Lower lobe of right lung (tissue), 2 donors: ENCODE measurements at places on chromosomes 2 and 18.

- DNase-seq: no peak
- H3K4me1 ChIP-seq: peaks cover 27% of the 10 kb centered on the region
- no peak overlapping the region for H3K27ac ChIP-seq
- no peaks in the 10 kb centered on the region for H3K27me3 ChIP-seq
- H3K4me3 ChIP-seq: no peak overlapping the region
These were observed 148.8 kb downstream of the ANKRD44 start for GRCh38 chr2:197161774-197162173.

GRCh38 chr2:28234807-28235206, 157.9 kb upstream of the FOSL2 start:
- H3K4me3 ChIP-seq: no peak overlapping the region
- no peak for DNase-seq
- no peak overlapping the region for H3K27ac ChIP-seq

GRCh38 chr18:22674272-22674671, 256.6 kb upstream of the CTAGE1 start:
- no peak overlapping the region for H3K27ac ChIP-seq
- H3K4me3 ChIP-seq: no peak overlapping the region
- no peaks in the 10 kb centered on the region for H3K36me3 ChIP-seq
- DNase-seq: no peak

DNA sequence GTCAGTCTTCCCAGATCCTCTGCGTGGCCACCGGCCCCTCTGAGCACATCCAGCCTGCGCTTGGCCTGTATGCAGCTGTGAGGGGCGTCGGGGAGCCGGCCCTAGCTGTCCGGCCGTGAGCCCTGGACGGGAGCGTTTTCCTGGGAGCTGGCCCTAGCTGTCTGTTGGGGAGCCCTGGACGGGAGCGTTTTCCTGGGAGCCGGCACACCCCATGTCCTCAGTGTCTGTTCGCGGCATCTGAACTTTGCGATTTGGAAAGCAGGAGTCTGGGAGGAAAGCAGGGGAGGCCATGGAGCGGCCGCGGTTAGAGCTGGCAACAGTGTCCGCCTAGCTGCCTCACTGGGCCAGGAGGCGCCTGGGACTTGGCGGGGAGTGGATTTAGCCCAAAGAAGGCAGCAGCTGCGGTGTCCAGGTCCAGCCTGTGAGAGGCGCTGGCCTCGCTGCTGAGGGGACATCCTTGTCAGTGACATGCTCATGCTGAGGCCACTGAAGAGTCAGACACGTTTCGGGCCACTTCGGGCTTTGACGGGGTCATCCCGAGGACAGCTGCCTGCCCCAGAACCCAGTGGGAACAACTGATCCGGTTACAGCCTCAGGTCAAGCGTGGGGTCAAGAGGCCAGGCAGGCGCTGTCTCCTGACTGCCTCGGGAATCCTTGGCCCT, 75.8 kb downstream of the KCNG2 start:
- no peak overlapping the region for H3K4me3 ChIP-seq
- DNase-seq: no peak
- H3K36me3 ChIP-seq: no peaks in the 10 kb centered on the region
- H3K27ac ChIP-seq: no peak overlapping the region
- peaks cover 12% of the 10 kb centered on the region for H3K27me3 ChIP-seq
- H3K4me1 ChIP-seq: no peaks in the 10 kb centered on the region

DNA sequence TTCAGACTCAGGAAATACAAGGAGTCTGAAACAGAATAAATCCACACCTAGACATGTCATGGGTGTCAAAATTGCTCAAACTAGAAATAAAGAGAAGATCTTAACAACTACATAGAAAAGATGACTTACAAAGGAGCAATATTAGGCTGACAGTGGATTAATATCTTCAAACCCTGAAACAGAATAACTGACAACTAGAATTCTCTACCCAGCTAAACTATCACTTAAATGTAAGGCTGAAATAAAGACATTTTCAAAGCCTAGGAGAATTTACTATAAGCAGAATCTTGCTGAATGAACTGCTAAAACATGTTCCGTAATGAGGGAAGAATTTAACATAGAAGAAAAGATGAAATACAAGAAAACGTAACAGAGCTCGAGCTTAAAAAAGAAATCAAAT, 168.1 kb downstream of the EHBP1 start:
- H3K4me1 ChIP-seq: no peaks in the 10 kb centered on the region
- no peaks in the 10 kb centered on the region for H3K27me3 ChIP-seq
- no peak overlapping the region for H3K4me3 ChIP-seq
- DNase-seq: no peak
- peaks cover 29% of the 10 kb centered on the region for H3K36me3 ChIP-seq

GRCh38 chr2:73776381-73776780, 3.5 kb downstream of the DUSP11 start:
- peaks cover 33% of the 10 kb centered on the region for H3K4me1 ChIP-seq
- peaks cover 4% of the 10 kb centered on the region for H3K27me3 ChIP-seq
- H3K4me3 ChIP-seq: no peak overlapping the region
- DNase-seq: no peak
- H3K27ac ChIP-seq: no peak overlapping the region

- H3K27ac ChIP-seq: no peak overlapping the region
- no peaks in the 10 kb centered on the region for H3K36me3 ChIP-seq
- H3K27me3 ChIP-seq: no peaks in the 10 kb centered on the region
These were observed 186.2 kb downstream of the SNTG2 start for GRCh38 chr2:1136846-1137245.

DNA sequence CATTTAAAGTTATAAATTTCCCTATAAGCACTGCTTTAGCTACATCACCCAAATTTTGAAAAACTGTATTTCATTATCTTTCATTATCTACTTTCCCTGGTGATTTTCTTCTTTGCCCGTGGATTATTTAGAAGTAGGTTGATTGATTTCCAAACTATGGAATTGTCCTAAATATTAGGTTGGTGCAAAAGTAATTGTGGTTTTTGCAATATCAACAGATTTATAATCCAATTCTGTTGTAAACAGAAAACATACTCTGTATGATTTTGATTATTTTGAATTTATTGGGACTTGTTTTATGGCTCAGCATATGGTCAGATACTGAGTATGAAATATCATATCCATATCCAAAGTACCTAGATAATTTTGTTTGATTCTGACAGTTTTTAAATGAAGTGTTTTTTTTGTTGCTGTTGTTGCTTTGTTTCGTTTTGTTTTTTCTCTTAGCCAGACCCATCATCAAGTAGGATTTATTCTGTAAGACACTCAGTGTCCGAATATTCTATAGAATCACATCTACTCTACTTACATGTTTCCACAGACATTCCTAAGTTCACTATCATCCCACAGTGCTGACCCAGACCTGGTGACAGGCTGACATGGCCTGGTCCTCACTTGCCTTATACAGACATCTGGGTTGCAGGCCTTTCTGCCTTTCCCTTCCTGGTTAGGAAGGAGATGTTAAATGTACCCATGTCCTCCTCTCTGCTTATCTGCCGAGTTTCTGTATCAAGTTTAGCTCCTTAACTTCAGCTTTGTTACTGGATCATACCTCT, 2.1 kb upstream of the TRABD2A start:
- peaks cover 30% of the 10 kb centered on the region for H3K4me1 ChIP-seq
- H3K27me3 ChIP-seq: peaks cover 18% of the 10 kb centered on the region
- H3K36me3 ChIP-seq: no peaks in the 10 kb centered on the region
- no peak overlapping the region for H3K27ac ChIP-seq
- H3K4me3 ChIP-seq: no peak overlapping the region
- no peak for DNase-seq

DNA sequence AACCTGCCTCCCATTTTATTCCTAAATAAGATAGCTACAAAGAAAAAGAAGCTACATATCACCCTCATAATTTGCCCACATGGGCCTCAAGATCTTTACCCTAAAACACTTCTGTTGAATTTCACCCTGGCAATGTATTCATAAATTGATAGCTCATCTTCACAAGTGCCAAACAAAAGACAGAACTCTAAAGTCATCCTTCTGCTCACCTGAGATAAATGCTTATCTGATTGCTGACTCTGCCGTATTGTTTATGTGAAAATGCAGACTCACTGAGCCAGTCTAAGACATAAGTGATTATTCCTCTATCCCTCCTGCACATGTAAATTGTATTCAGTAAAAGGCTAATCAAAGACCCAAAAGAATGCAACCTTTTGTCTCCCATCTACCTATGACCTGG, 2.0 kb downstream of the RDH14 start:
- no peak overlapping the region for H3K4me3 ChIP-seq
- DNase-seq: no peak
- H3K36me3 ChIP-seq: peaks cover 9% of the 10 kb centered on the region
- H3K27me3 ChIP-seq: no peaks in the 10 kb centered on the region

GRCh38 chr2:11161747-11162146, 6.5 kb downstream of the SLC66A3 start:
- H3K36me3 ChIP-seq: peaks cover 12% of the 10 kb centered on the region
- no peaks in the 10 kb centered on the region for H3K27me3 ChIP-seq
- no peak overlapping the region for H3K27ac ChIP-seq

DNA sequence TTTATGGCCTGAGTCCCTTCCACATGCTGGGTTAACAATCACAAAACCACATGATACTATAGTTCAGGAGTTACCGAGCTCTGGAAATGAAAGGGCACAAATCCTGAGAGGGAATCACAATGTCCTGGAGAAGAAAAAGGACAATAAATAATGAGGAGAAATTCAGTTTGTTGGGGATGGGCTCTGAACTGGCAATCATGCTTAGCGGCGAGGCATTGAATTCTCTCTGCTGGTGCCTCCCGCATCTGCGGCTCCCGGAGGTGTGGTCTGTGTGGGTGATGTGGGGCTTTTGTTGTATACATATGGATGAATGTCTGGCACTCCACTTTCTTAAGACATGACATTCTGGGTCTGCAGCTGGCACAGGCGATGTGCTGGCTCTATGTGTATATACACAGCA, 46.1 kb downstream of the NRP2 start:
- H3K36me3 ChIP-seq: peaks cover 66% of the 10 kb centered on the region
- H3K27me3 ChIP-seq: no peaks in the 10 kb centered on the region
- H3K27ac ChIP-seq: no peak overlapping the region
- no peak for DNase-seq
- H3K4me1 ChIP-seq: no peaks in the 10 kb centered on the region
- H3K4me3 ChIP-seq: no peak overlapping the region

GRCh38 chr18:35473562-35473961, 24.2 kb downstream of the INO80C start:
- DNase-seq: no peak
- no peaks in the 10 kb centered on the region for H3K36me3 ChIP-seq
- no peaks in the 10 kb centered on the region for H3K27me3 ChIP-seq
- H3K27ac ChIP-seq: no peak overlapping the region
- H3K4me1 ChIP-seq: peaks cover 11% of the 10 kb centered on the region
- H3K4me3 ChIP-seq: no peak overlapping the region

- no peak for DNase-seq
- peak overlapping the region; percentile 67 for H3K27ac ChIP-seq
- H3K4me3 ChIP-seq: no peak overlapping the region
These were observed 138.9 kb downstream of the PXDN start for GRCh38 chr2:1605102-1606045.

DNA sequence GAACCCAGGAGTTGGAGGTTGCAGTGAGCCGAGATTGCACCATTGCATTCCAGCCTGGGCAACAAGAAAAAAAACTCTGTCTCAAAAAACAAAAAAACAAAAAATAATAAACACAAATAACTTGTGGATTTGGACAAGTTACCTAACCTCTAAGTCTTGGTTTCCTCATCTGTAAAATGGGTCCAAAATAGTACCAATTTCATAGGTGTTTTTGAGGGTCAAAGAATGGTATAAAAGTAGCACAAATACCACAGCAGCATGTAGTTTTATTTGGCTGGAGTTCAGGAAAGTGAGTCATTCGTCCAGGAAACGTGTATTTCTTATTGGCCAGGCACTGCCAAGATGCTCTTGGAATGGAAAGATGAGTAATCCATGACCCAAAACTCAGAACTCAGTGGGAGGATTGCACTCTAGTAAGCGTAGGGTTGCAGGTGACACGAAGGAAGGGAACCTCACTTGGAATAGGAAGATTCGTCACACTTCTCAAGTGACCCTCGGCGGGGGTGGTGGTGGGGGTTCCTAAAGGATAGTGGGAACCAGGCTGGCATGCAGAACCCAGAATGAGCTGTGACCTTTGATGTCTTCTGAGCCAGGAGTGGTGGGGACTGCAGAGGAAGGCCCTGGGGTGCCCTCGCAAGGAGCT, 24.4 kb downstream of the GRHL1 start:
- peaks cover 36% of the 10 kb centered on the region for H3K4me1 ChIP-seq
- no peaks in the 10 kb centered on the region for H3K36me3 ChIP-seq
- H3K27me3 ChIP-seq: no peaks in the 10 kb centered on the region
- no peak for DNase-seq

DNA sequence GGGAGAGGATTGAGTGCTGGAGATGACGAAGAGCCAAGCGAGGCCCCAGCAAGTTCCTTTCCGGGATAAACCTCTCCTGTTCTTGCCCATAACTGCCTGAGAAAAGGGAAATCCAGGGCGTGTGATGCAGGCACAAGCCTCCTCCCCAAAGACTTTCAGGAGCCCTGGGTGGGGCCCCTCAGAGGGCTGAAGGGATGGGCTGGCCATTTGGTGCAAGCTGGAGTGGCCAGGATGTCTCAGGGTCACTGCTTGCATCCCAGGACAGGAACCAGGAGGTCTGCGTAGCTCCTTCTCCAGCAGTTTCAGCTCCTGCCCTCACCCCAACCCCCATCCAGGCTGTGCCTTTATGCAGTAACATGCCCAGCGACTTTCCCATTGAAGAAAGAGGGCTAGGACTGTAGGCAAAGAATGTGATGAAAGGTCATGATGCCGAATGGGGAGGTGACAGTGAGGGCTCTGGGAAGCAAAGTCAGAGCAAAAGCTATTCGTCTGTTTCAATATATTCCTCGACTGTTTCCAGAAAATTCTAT, 80.2 kb downstream of the PXDN start:
- H3K4me3 ChIP-seq: no peak overlapping the region
- no peaks in the 10 kb centered on the region for H3K4me1 ChIP-seq
- no peak overlapping the region for H3K27ac ChIP-seq
- DNase-seq: no peak
- H3K27me3 ChIP-seq: no peaks in the 10 kb centered on the region

GRCh38 chr2:25672494-25673299, 680 bp downstream of the DTNB start:
- no peaks in the 10 kb centered on the region for H3K36me3 ChIP-seq
- no peaks in the 10 kb centered on the region for H3K27me3 ChIP-seq
- peak overlapping the region; percentile 78 for H3K4me3 ChIP-seq
- DNase-seq: peak; percentile 80
- peaks cover 10% of the 10 kb centered on the region for H3K4me1 ChIP-seq

GRCh38 chr2:10765914-10766313, 44.5 kb downstream of the ATP6V1C2 start:
- DNase-seq: no peak
- no peak overlapping the region for H3K4me3 ChIP-seq
- H3K4me1 ChIP-seq: no peaks in the 10 kb centered on the region
- no peaks in the 10 kb centered on the region for H3K27me3 ChIP-seq
- H3K27ac ChIP-seq: no peak overlapping the region

- DNase-seq: no peak
- H3K27me3 ChIP-seq: no peaks in the 10 kb centered on the region
- no peak overlapping the region for H3K27ac ChIP-seq
- H3K36me3 ChIP-seq: no peaks in the 10 kb centered on the region
- H3K4me1 ChIP-seq: peaks cover 25% of the 10 kb centered on the region
- H3K4me3 ChIP-seq: no peak overlapping the region
These were observed 241.3 kb downstream of the LOXHD1 start for GRCh38 chr18:46415532-46416252.

DNA sequence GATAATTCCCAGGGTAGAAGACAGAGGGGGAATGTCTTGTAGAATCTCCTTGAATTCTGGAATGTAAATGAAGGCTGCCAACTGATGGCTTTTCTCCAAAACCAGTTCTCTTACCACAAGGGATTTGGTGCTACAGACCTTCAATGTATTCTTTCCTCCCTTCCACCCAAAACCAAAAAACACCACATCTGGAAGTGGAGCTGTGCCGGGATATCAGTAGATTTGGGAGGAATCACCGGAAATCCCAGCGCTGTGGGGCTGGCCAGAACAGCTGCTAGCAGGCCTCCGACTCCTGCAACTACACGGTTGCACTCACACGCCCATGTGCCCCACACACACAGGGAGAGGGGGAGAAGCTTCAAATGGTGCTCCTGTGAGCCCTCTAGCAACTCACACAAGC, 45.7 kb downstream of the RPL31 start:
- H3K27me3 ChIP-seq: no peaks in the 10 kb centered on the region
- no peak overlapping the region for H3K27ac ChIP-seq
- no peak overlapping the region for H3K4me3 ChIP-seq
- H3K4me1 ChIP-seq: no peaks in the 10 kb centered on the region
